ENCODE measurements at places on chromosomes 1 and 21.

DNA sequence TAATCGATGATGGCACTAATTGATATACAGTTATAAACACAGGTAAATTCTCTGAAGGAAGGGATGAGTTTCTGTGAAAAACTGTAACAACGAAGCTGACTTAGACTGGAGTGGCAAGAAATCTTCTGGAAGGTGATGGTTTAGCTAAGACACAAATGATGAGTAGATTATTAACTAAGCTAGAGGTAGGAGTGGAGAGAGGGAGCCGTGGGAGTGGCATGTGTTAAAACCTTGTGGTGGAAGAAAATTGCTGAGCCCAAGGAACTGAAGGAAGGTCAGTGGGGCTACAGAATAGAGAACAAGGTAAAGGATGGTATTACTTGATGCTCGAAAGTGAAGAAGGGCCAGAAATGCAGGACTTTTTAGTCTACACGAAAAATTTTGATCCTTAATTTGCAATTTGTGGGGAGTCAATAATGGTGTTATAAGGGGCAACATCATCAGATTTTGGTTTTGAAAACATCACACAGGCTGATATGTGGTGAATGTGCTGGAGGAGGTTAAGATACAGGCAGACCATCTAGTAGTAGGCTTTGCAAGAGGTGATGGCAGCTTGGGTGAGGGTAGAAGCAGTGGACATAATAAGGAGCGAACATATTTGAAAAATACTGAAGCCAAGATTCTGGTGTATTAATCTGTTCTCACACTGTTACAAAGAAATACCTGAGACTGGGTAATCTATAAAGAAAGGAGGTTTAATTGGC is 93.8 kb downstream of the S1PR1 start:
- no peak for DNase-seq

DNA sequence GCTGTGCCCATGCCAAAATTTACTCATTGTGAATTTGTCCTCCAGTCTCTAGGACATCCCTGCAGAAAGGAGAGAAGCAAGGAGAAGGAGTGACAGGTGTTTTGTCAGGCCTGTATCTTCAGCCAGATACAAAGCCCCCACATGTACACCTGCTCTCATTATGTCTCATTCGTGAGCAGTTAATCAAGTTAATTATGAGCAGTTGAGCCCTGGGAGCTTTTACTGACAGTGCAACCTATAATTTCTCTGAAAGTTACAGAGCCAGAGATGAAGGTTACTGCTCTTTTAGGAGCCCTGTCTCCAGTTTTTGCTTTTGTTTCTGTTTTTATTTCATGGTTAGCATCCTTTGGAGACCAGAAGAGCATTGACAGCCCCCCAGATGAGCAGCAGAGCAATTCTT is 5.0 kb upstream of the ILDR2 start:
- no peak for DNase-seq

GRCh38 chr1:190583862-190584261 is 106.2 kb upstream of the BRINP3 start:
- no peak for DNase-seq

DNA sequence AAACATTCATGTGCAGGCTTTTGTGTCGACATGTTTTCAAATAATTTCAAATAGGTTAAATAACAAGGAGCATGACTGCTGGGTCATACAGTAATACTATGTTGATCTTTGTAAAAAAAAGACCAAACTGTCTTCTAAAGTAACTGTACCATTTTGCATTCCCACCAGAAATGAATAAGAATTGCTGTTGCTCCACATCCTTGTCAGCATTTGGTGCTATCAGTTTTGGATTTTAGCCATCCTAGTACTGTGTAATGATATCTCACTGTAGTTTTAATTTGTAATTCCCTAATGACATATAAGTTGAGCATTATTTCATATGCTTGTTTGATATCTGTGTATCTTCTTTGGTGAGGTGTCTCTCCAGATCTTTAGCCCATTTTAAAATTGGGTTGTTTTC is 11.6 kb downstream of the UROD start:
- DNase-seq = no peak

- DNase-seq = no peak
Observed at GRCh38 chr1:15799928-15800835, 7.3 kb downstream of the UQCRHL start.
